ENCODE measurements at places on chromosomes 1 and 21.
A peak's percentile ranks its signal among the peaks of the same experiment; 100 is the strongest.

GRCh38 chr1:85465786-85466134, 801 bp upstream of the DDAH1 start:
- peak; percentile 21 for DNase-seq

DNA sequence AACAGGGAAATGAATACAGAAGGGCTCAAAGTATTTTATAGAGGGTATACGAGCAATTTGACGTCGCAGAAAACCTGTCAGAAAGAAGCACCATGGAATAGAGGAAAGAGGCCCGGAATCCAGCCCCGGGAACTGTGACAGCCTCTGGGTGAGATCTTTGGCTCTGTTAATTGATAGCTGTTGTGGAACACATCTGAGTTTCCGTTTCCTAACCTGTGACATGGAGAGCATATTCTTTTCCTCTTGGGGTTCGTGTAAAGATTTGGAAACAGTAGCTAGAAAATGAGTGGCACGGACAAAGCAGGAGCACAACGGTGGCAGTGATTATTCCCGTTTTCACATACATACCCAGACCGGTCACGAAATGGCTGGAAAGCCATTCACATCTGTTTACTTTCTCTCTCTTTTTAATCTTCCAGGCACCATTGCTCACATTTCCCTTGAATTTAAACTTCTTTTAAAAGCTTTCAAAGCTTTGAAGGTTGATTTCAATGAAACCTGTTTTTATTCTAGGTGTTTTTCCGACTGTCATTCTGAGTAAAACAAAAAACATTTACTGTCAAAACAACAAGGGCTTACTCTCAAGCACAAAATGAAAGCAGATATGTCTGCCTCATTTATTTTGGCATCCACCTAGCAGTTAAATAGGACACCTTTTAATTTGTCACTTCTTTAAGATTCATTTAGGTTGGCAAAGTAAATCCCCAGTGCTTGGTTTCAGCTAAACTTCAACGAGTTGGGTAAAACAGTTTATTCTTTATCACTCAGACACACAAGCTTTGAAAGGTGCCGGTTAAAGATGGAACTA, 26.7 kb upstream of the C8B start:
- no peak for DNase-seq

DNA sequence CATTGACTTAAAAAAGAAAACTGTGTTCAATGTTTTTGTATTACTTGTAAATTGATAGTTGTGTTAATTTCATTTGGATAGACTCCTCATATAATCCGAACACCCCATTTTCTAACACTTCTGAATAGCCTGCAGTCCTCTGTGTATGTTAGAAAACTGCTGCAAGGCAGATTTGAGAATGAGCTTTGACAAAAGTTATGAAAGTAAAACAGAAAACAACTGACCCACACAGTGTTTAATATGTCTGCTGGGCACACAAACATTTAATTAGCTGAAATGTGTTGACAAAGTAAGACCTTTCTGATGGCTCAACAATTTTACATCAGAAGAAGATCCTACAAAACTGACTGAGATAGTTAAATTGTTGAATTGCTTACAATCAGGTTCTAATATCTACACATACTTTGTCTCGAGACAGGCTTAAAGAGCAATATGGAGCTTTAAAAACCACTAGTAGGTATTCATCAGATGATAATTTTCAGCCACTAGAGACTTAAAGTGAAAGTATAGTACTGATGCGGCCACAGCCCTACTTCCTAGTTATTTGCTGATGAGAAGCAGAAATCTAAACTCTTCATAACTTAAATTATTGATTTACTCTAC, 40.0 kb upstream of the PRMT6 start:
- no peak for DNase-seq

- no peak for DNase-seq
These were observed 121.7 kb downstream of the KCNN3 start for GRCh38 chr1:154748405-154748775.

- DNase-seq: no peak
These were observed 273.4 kb upstream of the BEND5 start for GRCh38 chr1:49050041-49050440.

All from choroid plexus epithelial cell (primary cell).